Stimulated activated naive CD8-positive, alpha-beta T cell treated with anti-CD3 and anti-CD28 coated beads, Interleukin-15, Interleukin-2, amounts not matched to agents 100 U/mL and 50 U/mL, for 24 hours (primary cell): ENCODE measurements at places on chromosomes 3 and 15.

DNA sequence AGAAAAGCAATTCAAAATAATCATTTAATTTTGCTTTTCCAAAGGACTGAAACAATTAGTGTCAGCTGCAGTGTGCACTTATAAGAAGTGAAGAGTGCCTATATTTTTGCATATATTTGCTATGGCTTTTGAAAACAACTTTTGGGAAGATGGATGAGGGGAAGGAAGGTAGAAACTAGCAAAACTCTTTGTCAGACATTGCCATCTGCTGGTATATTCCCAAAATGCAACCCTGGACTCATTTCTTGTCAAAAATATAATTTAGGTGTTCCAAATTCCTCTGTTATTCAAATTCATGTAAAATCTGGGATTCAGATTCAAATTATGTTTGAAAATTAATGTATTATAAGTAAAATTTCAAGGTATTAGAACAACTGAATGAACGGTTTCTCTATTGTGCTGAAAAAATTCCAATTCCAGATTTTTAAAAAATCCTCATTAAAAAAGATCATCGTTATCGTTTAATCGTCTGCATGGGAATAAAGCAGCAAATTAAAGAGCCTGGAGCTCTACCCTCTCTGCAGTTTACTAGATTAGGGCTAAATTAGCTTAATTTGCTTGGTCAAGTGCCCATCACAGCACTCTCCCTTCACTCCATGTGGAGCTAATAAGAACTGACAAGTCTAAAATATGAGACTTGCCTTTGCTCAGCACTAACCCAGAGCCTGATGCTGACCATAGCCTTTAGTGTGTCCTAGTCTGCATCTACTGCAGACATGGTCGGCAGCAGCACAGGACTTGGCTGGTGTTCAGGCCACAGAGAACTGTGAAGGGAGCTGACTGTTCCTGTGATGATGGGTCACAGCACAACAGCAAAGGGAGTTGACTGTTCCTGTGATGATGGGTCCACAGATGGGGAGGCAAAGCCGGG is 67.9 kb upstream of the MITF start:
- no peak for DNase-seq

DNA sequence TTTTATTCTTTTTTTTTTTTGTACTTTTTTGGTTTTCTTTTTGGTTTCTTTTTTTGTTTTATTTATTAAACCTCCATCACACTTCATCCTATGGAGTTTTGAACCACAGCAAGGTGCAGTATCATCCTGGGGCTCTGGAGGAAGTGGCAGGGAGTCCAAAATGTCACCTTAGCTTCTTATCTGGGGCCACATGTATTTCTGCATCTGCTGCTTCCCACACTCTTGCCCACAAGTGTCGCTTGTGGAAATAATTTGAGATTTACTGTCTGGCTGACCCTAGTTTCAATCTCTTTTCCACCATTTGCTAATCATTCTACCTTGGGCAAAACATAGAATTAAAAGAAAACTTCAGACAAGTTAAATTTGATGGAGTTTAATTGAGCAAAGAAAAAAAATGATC is 6.4 kb downstream of the OPA1 start:
- no peak for DNase-seq

DNA sequence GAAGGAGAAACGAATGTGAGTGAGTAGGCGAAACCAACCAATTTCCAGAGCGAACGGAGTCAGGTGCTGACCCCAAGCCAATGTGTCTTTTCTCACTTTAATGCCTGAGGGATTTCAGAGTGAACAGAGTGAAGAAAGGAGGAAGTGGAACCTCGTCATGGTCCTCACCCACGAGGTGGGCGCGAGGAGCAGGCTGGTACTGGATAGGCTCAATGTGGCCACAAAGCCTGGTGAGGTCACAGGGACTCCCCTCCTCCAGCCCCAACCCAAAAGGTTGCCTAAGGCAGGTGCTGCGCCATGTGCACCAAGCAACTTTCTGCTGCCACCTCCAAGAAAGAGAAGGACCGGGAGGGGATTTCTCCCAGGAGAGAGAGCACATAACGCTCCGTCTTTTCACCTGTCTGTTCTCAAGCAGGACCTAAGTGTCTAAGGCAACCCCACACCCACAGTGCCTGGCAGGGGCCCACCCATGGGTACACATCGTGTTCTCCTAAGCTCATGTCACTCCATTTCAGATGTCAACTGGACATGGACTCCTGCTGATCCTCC is 3.8 kb downstream of the NRROS start:
- DNase-seq, result peak; percentile 71

DNA sequence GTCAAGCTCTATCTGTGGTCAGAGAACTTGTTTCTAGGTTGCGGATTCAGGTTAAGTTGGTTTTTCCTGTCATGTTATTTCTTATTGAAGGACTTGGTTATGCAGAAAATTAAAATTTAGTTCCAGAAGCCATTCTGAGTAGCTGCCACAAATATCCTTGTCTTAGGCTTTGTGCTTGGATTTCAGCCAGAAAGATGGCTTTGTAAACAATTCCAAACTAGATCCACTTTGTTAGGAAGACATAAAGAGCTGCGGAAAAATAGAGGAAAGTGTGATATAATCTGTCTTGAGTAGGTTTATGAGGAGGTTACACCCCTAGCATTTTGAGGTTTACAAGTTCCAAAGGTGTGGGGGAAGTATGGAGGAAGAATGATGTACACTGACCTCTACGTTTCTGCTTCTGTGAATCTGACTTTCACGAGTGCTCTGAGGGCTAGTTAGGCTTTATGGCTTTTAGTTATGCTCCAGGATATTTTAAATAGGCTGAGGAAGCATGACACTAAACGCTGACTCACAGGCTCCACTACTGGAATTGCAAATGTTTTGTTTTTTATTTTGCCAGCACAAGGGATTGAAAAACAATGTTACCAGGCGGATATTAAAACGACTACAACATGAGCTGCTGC is 46.3 kb upstream of the UTS2B start:
- no peak for DNase-seq

DNA sequence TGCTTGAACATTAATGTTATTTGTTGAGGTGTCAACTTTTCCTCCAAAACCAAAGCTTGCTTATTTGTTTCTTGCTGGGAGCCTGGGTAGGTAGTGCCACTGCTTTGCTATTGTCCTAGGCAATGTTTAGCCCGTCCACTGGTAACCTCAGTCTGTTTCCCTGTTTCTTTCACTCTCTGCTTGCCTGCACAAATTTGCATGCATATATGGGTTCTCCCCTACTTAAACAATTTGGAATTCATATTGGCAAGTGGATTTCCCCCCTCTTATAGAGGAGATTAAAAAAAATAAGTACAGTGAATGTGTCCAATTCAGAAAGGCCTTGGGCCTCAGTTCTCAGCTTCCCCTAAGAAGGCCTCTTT is 45.0 kb upstream of the BOC start:
- DNase-seq, result no peak

- DNase-seq, result no peak
These were observed 22.6 kb upstream of the MASP1 start for GRCh38 chr3:187314176-187314575.

DNA sequence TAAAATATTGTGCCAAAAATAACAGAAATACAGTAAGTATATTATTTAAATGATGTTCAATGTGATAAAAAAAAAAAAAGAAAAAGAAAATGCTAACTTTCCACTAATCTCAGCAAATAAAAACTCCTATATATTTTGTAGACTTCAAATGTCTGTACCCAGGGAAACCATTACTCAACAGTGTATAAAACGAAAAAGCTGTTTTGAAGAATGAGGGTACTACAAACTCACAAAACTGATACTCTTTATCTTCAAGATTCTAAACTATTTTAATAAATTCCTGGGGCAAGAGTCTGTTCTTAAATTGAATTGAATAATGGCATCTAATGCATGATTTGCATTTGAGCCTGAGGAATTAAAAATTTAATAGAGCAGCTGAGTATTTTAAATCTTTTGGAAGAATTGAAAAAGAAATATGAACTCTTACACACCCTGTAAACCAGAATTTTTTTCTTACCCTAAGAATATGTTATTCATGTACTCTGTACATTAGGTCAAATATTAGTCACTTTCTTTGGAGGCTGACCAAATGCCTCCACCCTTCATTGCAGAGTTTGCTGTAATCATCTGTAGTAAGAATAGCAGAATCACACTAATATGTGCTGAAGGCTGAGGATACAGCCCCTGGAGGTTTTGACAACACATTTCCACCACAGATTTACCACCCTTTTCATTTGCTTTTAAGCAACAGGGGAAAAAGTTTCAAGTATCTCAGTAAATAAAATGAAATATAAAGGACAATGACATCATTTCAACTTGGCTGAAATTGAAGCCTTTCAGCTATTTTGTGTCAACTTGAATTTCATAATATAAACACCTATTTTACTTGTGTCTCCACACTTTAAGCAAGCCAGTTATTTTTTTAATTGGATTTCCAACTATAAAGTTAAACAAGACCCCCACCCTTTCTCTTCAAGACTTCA is 79.7 kb downstream of the FBN1 start:
- no peak for DNase-seq

GRCh38 chr15:79282371-79283251 is at the start of gene ANKRD34C:
TSS of gene ANKRD34C (plus strand) at chr15:79282722. CDS start at chr15:79293285, 10,563 bp downstream.
- DNase-seq, result no peak

GRCh38 chr15:64702816-64703631 is 72.4 kb downstream of the RBPMS2 start:
- DNase-seq, result peak; percentile 99

- no peak for DNase-seq
These were observed 7.4 kb upstream of the RIOX2 start for GRCh38 chr3:97979610-97980009.

GRCh38 chr15:31447931-31448634 is 121.4 kb downstream of the KLF13 start:
- no peak for DNase-seq

GRCh38 chr3:137610723-137611122 is 153.4 kb upstream of the SOX14 start:
- no peak for DNase-seq

- no peak for DNase-seq
These were observed 313.9 kb upstream of the SATB1 start for GRCh38 chr3:18739099-18739433.

DNA sequence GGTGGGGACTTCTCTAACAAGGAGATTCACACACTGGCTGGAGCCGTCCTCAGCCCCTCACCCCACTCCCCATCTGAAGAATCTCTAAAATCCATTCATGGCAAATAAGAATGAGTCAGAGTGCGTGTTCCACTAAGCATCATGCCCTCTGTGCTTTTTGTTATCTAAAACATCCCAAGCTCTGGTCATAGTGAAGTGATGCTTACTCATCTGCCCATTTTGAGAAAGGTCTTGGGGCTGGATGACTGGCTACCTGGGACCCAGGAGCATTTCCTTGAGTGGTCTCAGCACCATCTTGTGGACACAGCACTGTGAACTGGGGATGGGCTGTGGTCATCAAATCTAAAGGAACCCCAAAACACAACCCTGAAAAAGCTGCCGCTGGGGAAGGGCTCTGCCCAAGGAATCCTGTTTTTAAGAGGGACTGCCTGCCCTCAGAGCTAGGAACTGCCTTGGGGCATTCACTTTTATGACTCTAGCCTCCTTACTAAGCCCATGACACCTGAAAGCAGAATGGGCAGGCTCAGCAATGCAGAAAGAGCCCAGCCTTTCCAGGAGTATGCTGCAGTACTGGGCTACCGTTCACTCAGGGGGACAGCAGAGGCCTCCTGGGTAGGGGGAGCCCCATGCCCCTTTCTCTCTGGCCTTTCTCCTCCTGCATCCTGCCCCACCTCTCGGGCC is 53.5 kb downstream of the ZBTB38 start:
- DNase-seq, result no peak

GRCh38 chr3:112973325-112974177 is 1.4 kb downstream of the CD200R1 start:
- no peak for DNase-seq
